ENCODE measurements at places on chromosomes 6 and 20. TPM values are rescaled to one million over a fixed set of nuclear protein-coding genes. Genes with fewer than 3 reads are reported as not detected.

DNA sequence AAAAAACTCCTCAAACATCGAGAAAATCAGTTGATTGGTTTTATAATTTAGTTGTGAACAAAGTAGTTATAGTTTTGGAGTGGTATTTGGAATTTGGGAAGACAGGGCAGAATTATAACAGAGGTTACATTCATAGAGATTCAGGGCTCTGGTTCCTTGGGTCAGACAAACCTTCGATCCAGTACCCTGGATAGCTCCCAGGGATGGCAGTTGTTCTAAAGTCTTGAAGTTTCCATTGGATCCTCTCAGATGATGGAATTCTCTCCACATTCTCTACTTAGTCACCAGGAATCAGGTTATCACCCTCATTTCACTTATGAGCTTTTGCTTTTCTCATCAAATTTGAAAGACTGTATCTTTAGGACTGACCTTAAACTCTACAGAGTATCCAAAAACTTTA is 285.1 kb downstream of the CENPW start:
- H3K36me3 ChIP-seq = no peaks in the 10 kb centered on the region
- H3K27me3 ChIP-seq = no peaks in the 10 kb centered on the region
- no peak overlapping the region for H3K27ac ChIP-seq
- no peaks in the 10 kb centered on the region for H3K4me1 ChIP-seq
- peak; percentile 21 for DNase-seq
- H3K4me3 ChIP-seq = no peak overlapping the region

The GGTLC1 gene
- not detected for total RNA-seq

GRCh38 chr6:22682979-22683378 is 113.6 kb downstream of the HDGFL1 start:
- no peak overlapping the region for H3K27ac ChIP-seq
- H3K36me3 ChIP-seq = no peaks in the 10 kb centered on the region
- DNase-seq = no peak
- no peak overlapping the region for H3K4me3 ChIP-seq
- 0 out of 2 replicates have a peak, but pooled peaks cover 4% of the 10 kb centered on the region for H3K4me1 ChIP-seq

The MYB gene
- 5.1 TPM for total RNA-seq

DNA sequence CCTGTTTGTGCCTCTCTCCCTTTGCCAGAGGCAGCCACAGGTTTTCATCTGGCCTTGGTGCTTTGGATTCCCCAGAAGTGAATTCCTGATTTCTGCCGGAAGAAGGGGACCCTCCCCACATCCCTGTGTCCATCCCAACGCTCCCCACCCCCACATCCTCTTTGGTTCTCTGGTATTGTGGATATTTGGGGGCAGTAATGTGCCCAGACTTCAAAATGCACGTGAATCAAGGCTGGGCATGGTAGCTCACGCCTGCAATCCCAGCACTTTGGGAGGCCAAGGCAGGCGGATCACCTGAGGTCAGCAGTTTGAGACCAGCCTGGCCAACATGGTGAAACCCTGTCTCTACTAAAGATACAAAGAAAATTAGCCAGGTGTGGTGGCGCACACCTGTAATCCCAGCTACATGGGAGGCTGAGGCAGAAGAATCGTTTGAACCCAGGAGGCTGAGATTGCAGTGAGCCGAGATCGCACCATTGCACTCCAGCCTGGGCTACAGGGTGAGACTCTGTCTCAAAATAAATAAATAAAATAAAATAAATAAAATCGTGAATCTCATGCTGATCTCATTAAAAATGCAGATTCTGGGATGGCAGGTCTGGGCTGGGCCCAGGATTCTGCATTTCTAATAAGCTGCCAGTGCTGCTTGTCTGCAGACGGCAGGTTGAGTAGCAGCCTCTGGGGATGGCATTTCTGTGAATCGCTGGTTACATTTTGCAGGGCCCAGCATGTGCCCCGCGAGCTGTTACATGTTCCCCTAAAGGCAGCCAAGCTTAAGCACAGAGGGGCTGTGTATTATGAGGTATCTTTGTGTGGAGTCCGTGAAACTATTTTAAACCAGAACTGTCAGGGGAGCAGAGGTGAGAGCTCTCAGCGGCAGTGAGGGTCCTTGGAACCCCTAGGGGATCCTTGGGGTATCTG is 49.0 kb downstream of the SYNJ2 start:
- no peak for DNase-seq
- no peaks in the 10 kb centered on the region for H3K27me3 ChIP-seq
- H3K36me3 ChIP-seq = 0 out of 2 replicates have a peak, but pooled peaks cover 3% of the 10 kb centered on the region
- H3K4me1 ChIP-seq = peaks cover 29% of the 10 kb centered on the region
- no peak overlapping the region for H3K4me3 ChIP-seq

GRCh38 chr20:41094353-41095055 is 42.8 kb upstream of the PLCG1 start:
- H3K27me3 ChIP-seq = no peaks in the 10 kb centered on the region
- no peaks in the 10 kb centered on the region for H3K4me1 ChIP-seq
- peaks cover 56% of the 10 kb centered on the region for H3K36me3 ChIP-seq
- no peak overlapping the region for H3K4me3 ChIP-seq
- H3K27ac ChIP-seq = peak overlapping the region; percentile 47
- no peak for DNase-seq

The SLC32A1 gene
- 0.09 TPM for total RNA-seq

- H3K27ac ChIP-seq = no peak overlapping the region
- DNase-seq = peak; percentile 12
- peaks cover 29% of the 10 kb centered on the region for H3K4me1 ChIP-seq
- no peaks in the 10 kb centered on the region for H3K36me3 ChIP-seq
Observed at GRCh38 chr6:142551274-142551811, 249.5 kb downstream of the ADGRG6 start.

DNA sequence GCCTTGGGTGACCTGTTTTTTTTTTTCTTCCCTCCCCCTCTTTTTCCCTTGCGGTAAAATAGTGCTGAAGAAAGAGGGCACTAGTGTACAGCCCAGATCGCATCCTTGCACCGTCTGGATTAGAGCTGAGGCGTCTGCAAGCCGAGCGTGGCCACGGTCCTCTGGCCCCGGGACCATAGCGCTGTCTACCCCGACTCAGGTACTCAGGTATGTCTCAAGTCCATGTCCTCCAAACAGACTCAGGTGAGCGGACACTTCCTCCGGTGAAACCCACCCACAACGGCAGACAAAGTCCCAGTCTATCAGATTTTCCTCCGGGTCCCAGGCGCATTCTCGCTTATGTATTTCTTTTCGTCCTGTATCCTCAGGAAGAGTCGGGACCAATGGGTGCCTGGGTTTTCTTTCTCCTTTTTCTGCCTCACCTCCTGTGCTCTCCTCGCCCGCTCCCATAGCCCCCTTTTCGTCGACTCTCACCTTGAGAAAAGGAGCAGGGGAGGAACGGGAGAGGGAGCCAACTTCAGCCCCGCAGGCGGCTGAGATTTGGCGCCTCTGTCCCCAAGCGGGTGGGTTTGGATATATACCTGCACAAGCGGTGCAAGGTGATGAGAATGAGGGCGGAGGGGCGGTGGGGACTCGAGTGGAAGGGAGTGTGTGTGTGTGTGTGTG is 1.1 kb upstream of the GRM1 start:
- no peak overlapping the region for H3K27ac ChIP-seq
- H3K27me3 ChIP-seq = peaks cover 55% of the 10 kb centered on the region
- H3K4me3 ChIP-seq = peak overlapping the region; percentile 80
- DNase-seq = peak; percentile 41
- H3K36me3 ChIP-seq = no peaks in the 10 kb centered on the region

DNA sequence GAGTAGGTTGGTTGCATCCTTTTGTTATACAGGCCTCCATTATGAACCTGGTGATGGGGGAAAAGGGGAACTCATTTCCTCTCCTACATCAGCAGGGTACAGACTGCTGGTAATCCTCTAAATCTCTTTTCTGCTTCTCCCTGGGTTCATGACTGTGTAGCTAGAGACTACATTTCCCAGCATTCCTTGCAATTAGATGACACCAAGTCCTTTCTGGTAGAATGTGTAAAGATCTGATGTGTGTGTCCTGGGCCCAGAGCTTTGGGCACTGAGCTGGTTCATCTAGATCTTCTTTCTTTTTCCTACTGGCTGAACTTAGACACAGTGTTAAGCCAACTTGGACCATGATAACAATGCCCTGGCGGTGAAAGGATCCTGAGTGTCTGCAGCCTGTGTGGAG is 104.7 kb upstream of the IFNGR1 start:
- H3K36me3 ChIP-seq = no peaks in the 10 kb centered on the region
- no peak for DNase-seq
- no peaks in the 10 kb centered on the region for H3K27me3 ChIP-seq
- no peak overlapping the region for H3K27ac ChIP-seq

The MRPS10 gene
- 31.3 TPM for total RNA-seq

The NOP56 gene
- total RNA-seq = 484 TPM

DNA sequence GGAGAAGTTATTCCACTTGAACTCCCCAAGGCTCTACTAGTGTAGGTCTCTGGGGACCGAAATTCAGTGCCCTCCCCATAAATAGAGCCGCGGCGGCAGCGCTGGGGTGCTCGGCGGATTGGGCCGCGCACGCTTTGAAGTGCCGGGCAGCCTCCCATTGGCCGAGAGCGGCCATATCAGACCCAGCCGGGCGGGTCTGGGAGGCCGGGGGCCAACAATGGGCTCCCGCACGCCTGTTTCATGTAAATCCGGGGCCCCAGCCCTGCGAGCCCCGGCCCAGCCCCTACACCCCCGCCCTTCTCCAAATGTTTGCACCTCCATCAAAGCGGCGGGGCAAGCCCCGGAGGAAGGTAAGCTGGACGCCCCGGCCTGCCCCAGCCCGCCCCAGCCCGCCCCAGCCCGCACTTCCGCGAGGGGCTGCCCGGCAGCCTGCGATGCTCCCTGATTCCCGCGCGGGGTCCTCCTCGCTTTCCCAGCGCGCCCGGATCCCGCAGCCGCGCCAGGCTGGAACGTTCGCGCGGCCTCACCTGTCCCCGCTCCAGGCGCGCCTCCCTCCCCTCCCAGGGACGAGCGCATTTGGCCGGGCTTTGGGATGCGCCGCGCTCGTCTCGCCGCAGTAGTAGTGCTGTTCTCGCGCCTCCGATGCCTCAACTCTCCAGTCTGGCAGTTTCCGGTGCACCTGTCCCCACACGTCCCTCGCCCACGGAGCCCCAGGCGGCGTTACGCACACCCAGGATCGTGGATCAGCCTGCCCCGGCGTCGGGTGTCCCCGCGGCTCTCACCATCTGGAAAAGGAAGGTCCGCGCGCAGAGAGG is at the start of gene TBXT:
TSS of gene TBXT (minus strand) at position 51 of the 815 bp plus-strand sequence. CDS start 260 bp downstream, outside the sequence.
- peaks cover 35% of the 10 kb centered on the region for H3K4me1 ChIP-seq
- peaks cover 49% of the 10 kb centered on the region for H3K27me3 ChIP-seq
- no peak within 1 kb of the TSS for H3K27ac ChIP-seq
- peak within 1 kb of the TSS; percentile 85 for H3K4me3 ChIP-seq

- H3K4me3 ChIP-seq = no peak overlapping the region
- peaks cover 5% of the 10 kb centered on the region for H3K36me3 ChIP-seq
- no peaks in the 10 kb centered on the region for H3K27me3 ChIP-seq
- no peak for DNase-seq
Observed at GRCh38 chr6:21886542-21887151, 293.1 kb downstream of the SOX4 start.

DNA sequence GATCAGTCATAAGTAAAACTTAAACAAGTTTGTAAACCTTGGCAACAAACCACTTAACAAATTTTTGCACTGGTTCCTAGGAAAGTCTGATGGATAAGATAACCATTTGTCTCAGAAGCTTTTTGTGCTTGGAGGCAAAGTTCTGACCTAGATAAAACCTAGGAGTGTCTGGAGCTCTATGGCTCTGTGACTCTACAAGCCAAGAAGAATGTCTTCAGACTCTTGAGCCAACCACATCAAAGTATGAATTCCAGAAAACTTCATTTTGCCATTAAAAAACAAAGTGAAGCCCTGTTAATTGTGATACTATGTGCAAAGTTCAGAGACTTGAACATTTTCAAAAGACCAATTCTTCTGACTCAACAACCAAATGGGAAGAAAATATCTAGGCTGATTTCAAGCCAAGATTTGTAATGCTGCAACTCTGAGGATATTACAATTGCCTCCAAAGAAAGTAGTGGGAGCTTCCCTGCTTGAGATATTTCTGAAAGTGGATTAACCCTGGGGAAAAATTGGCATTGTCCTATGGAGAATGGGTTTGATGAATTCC is 158.1 kb upstream of the FOXQ1 start:
- no peaks in the 10 kb centered on the region for H3K4me1 ChIP-seq
- H3K27ac ChIP-seq = no peak overlapping the region
- peaks cover 8% of the 10 kb centered on the region for H3K27me3 ChIP-seq

- no peaks in the 10 kb centered on the region for H3K27me3 ChIP-seq
- no peak overlapping the region for H3K4me3 ChIP-seq
- H3K36me3 ChIP-seq = peaks cover 3% of the 10 kb centered on the region
- no peak overlapping the region for H3K27ac ChIP-seq
Observed at GRCh38 chr20:9241721-9242427, 173.0 kb downstream of the PLCB4 start.

DNA sequence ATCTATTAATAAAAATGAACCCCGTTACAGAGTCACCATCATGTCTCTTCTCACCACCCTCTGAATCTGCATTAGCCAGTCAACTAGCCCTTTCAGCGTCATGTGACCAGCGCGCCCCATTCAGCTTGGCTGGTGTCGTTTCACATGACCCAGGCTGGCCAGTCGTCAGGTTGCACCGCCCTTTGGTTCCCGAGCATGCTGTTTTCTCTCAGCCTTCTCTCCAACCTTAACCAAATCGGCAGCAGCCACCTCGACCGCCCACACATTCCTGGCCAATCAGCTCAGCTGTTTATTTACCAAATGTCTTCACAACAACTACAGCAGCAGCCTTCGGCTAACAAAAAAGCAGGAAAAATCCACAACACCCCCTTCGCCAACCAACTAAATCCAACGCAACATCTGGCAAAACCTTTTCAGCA is 5.6 kb downstream of the SRSF3 start:
- peaks cover 49% of the 10 kb centered on the region for H3K4me1 ChIP-seq
- no peaks in the 10 kb centered on the region for H3K27me3 ChIP-seq
- peak; percentile 44 for DNase-seq

DNA sequence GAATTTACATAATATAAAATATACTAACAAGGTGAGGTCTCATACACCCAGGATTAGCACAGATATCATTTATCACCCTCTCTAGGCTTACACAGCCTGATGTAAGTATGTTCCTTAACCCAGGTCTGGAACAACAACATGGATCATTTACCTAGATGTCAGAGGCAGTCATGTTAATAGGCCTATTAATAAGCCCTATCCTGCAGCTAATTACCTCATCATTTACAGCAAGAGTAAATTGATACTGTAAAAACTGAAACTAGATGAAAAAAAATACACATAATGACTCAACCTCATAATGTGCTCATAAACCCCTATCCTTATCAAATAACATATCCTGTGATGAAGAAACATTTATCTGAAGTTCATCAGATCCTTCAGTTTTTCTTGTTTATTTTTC is 334.3 kb upstream of the MANEA start:
- no peaks in the 10 kb centered on the region for H3K27me3 ChIP-seq
- H3K27ac ChIP-seq = no peak overlapping the region
- DNase-seq = no peak
- peaks cover 13% of the 10 kb centered on the region for H3K4me1 ChIP-seq

DNA sequence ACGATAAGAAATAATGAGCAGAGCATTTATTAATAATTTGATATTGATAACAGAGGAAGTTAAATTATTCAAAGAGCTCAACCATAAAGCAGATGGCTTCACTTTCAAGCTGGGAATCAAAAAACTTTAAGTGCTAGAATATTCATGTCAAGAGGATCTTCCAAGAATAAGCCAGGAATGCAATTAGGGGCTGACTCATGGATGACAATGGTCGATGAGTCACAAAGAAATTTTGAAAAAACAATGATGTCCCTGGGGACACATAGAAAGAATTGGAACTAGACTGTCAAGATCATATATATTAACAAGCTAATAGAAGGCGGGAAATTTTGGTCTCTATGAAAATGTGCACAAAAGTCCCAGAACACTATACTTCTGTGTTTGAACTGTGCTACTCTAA is 304.1 kb downstream of the LAMA2 start:
- peaks cover 12% of the 10 kb centered on the region for H3K4me1 ChIP-seq
- no peak for DNase-seq
- no peak overlapping the region for H3K27ac ChIP-seq
- no peaks in the 10 kb centered on the region for H3K36me3 ChIP-seq

Measured in WTC11 (cell line).